ENCODE measurements at places on chromosomes 13 and 19.

DNA sequence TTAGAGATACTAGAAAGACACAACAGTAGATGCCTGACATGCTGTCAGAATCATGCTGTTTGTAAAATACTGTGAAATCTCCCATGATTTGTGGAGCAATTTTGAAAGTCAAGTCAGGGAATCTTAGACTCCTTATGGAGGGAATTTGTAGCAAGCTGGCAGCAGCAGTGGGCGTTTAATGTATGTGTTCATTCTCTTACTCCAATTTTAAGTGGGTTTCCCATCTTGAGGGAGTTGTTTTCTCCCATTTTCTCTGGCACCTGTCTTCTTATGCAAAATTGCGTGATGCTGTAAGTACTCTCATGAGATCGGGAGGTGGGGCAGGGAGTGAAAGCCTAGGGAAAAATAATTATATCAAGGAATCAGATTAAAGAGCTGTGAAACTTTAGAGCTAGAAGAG, 16.0 kb upstream of the GTF2F2 start:
- DNase-seq = no peak

DNA sequence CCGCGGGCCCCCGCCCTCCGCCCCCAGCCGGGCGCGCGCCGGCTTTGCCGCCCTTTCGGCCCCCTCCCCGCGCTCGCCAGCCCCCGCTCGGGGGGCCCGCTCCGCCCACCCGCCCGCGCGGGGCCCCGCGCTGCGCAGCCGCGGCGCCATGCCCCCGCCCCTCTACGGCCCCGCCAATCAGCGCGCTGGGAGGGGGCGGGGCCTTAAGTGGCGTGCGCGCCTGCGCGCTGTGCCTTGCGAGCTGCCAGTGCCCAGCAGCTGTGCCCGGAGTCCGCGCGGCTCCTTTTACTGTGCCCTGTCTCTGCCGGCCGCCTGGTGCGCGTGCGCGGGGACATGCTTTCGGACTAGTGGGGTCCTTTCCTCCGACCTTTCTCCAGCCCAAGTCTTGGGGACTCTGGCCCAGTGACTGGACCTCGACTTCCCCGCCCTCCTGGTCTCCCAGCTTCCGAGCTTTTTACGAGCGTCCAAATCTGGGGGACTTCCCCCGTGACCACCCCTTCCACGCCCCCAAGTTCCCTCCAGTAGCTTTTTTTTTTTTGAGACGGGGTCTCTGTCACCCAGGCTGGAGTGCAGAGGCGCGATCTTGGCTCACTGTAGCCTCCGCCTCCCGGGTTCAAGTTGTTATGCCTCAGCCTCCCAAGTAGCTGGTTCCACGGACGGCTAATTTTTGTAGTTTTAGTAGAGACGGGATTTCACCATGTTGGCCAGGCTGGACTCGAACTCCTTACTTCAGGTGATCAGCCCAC, at the start of gene MBD3:
MBD3 (minus strand) TSS at position 111 of the 746 bp plus-strand sequence. CDS start 234 bp downstream, outside the sequence.
- peak; percentile 94 for DNase-seq

- DNase-seq = no peak
These were observed 383 bp downstream of the ZNF581 start for GRCh38 chr19:55643887-55644176.

- DNase-seq = no peak
These were observed 2020.1 kb upstream of the PCDH20 start for GRCh38 chr13:63435667-63436324.

DNA sequence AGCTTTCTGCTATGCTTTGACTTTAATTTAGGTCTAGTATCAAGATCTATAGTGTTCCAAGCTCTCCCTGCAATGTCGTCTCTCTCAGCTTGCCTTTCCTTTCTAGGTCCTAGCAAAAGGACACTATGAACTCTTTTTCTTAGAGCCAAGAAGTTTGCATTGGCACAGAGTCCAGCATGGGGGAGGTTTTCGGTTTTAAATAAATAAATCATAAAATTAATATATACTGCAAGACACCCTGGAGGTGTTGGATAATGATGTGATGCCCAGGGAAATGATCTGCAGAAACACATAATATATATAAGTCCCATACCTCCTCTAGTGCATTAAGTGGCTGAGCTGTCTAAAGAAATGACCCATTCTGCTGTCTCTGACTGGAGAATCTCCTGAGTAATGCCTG, 316.4 kb upstream of the MAB21L1 start:
- DNase-seq = no peak

DNA sequence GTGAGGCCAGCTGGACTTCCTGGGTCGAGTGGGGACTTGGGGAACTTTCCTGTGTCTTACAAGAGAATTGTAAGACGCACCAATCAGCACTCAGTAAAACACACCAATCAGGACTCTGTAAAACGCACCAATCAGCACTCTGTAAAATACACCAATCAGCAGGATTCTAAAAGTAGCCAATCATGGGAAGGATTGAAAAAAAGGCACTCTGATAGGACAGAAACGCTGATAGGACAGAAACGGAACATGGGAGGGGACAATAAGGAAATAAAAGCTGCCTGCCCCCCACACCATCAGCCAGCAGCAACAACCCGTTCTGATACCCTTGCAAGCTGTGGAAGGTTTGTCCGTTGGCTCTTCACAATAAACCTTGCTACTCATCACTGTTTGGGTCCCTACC, 73.1 kb upstream of the SGCG start:
- DNase-seq = no peak

- peak; percentile 75 for DNase-seq
These were observed 314.2 kb downstream of the DLEU7 start for GRCh38 chr13:50529154-50529882.

DNA sequence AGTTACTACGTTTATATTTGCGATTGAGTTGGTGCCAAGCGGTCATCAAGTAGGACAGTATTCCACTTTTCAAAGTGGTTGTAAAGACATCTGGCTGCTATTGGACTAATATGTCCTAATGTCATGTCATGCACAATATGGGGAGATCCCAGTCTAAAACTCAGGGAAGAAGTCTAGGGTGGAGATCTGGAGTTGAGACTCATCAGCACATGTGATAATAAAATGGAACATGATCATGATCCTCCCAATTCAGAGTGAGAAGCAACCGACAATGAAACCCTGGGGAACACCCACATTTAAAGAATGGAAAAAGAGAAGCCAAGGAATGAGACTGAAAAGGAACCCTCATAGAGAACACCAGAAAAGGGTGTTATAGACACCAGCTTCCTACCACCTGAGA, 80.2 kb downstream of the USP12 start:
- no peak for DNase-seq

- DNase-seq = no peak
These were observed 557.2 kb downstream of the DCT start for GRCh38 chr13:93922063-93922855.

DNA sequence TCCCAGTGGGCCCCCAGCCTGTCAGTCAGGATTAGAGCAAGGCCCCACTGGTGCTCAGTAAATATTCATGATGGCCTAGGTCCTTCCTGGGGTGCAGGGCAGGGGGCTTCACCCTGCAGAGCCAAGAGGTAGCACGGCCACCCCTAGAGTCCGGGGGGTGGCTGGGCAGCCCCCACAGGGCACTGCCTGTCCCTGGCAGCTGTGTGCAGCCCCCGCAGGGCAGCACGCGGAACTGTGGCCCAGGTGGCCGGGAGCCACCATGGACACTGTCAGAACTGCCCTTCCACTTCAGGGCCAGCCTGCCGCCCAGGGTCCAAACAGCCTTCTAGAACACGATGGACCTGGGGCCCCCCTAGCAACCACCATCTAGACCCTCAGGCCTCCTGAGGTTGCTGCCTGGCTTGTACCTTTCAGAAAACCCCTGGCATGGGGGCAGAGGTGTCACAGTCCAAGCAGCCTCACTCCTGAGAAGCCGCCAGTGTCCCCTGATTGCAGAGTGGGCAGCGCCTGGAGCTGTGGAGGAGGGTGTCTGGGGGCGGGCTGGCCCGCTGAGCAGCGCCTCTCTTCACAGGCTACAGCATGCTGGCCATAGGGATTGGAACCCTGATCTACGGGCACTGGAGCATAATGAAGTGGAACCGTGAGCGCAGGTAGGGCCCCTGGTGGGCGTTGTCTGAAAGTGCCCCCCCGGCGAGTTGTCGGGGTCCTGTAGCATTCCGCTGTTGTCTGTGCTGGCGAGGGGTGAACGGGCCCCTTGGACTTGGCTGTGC, 2.9 kb upstream of the YJEFN3 start:
- DNase-seq = no peak

- no peak for DNase-seq
These were observed 179.8 kb downstream of the COG6 start for GRCh38 chr13:39835253-39835652.

DNA sequence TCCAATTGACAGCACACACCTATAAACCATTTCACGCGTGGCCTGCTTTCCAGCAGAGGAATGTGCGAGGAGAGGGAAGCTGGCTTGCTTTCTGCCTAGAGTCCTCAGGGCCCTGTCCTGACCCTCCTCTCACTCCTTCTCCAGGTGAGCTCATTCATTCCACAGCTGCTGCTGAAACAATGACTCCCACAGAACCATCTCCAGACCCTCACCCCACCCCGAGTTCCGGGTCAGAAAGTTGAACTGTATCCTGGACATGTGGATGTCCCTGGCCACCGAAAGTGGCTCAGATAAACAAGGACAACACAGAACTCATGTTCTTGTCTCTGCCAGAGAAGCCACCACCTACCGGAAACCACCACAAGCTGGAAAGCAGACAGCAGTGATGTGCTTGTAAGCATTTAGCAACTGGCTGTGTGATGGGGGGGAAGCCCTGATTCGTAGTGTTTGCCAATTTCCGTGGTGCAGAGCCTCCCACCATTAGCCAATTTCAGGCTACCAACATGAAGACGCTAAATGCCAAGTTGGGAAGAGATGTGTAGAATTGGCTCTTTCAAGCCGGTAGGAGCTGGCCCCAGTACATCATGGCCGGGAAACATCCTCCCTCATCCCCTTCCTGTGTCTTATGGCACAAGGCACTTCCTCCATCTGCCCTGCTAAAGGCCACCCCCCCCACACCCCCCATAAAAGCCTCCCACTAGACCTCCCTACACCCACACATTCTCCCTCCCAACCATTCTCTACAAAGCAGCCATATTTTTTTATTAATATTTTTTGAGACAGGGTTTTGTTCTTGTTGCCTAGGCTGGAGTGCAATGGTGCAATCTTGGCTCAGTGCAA, 5.0 kb downstream of the SYCE2 start:
- DNase-seq = peak; percentile 45

DNA sequence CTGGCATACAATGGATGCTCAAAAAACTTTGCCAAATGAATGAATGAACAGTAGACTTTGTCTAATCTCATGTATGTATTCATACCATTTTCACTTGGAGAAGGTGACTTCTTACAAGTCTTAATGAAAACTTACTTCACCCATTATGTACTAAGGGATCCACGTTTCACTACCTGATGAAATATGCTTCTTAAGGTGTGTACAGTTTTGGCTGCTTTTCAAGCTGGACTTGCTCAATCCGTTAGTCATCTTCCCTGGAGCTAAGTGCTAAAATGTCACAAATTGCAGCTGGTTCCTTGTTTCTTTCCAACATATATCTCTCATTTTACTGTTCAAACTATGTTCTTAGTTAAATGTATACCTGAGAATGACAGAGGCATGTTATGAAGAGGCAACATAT, 4.2 kb upstream of the CCNA1 start:
- DNase-seq = no peak

- no peak for DNase-seq
These were observed 6.6 kb downstream of the AKT2 start for GRCh38 chr19:40278361-40279035.

- no peak for DNase-seq
These were observed 49.4 kb upstream of the INTS6 start for GRCh38 chr13:51502153-51502651.

GRCh38 chr13:48727241-48728011, 73.7 kb downstream of the CYSLTR2 start:
- DNase-seq = no peak

DNA sequence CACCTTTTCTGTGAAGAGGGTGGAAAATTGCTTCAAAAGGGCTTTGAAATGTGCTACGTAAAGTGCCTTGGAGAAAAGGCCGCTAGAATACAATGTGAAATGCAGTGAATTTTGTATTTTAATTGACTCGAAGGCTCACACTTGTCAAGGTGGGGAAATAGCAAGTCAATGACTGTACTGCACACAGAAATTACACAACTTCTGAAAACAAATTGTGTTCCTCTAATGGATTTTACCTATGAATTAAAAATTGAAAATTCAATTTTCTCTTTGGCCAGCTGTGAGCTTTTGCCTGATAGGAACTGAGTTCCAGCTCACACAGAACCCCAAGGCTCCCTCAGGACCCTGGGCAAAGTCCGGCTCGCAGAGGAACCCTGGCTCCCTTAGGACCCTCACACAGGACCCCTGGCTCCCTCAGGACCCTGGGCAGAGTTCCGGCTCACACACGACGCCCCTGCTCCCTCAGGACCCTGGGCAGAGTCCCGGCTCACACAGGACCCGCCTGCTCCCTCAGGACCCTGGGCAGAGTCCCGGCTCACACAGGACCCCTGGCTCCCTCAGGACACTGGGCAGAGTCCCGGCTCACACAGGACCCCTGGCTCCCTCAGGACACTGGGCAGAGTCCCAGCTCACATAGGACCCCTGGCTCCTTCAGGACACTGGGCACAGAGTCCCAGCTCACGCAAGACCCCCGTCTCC, 324.9 kb downstream of the UQCRFS1 start:
- no peak for DNase-seq

GRCh38 chr19:35136231-35136630, 1.4 kb upstream of the LGI4 start:
- DNase-seq = no peak

DNA sequence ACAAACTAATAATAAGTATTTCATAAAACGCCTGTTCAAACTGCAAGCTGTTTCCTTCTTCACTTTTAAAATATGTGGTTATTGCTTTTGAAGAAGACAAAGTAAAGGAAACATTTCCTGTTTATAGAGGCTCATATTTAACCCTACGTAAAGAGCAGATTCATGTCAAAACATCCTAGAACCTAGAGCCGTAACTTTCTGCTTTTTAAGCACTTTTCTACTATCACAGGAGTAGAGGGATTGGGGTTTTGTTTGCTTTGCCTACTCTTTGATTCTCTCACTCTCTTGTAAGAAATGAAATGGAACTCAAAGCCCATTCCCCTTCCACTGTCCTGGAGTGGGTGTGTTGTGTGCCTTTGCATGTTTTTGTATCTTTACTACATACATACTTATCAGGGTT, 54.0 kb upstream of the GPR183 start:
- DNase-seq = no peak

DNA sequence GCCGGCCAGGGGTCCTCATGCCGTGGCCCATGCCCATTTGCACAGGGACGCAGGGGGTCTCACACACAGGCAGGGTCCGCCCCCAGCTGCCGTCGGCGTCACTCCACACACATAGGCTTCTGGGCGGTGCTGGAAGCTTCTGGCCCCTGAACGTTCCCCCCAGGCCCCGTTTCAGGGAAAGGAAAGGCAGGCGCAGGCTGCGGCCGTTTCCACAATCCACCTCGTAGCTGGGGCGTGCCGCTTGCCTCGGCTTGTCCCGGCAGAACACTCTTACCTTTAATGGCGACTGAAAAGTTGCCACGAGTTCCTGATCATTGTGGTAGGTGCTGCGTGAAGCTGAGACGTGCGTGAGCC, 53.4 kb downstream of the MCF2L start:
- no peak for DNase-seq

GRCh38 chr13:48853728-48854102, 122.0 kb upstream of the FNDC3A start:
- no peak for DNase-seq

- no peak for DNase-seq
These were observed 197.4 kb downstream of the DLEU7 start for GRCh38 chr13:50646070-50646469.

GRCh38 chr13:39196965-39197646, 158.8 kb downstream of the NHLRC3 start:
- DNase-seq = no peak
